Esophagus mucosa (tissue), 1 donor: ENCODE measurements at places on chromosomes 5 and 9. TPM values are rescaled to one million over a fixed set of nuclear protein-coding genes. Genes with fewer than 3 reads are reported as not detected.

CCL21 gene
- 18.5 TPM for total RNA-seq

GLE1 gene
- total RNA-seq: 22.5 TPM

WNT8A gene
- total RNA-seq: not detected

GFI1B gene
- total RNA-seq: not detected

TAS2R1 gene
- total RNA-seq: not detected

WNK2 gene
- total RNA-seq: 0.92 TPM

SPATA31D4 gene
- not detected for total RNA-seq

DDX4 gene
- total RNA-seq: not detected

XPA gene
- 6.3 TPM for total RNA-seq

- no peak for ATAC-seq
These were observed 2.0 kb downstream of the CLK4 start for GRCh38 chr5:178624631-178625546.

DNA sequence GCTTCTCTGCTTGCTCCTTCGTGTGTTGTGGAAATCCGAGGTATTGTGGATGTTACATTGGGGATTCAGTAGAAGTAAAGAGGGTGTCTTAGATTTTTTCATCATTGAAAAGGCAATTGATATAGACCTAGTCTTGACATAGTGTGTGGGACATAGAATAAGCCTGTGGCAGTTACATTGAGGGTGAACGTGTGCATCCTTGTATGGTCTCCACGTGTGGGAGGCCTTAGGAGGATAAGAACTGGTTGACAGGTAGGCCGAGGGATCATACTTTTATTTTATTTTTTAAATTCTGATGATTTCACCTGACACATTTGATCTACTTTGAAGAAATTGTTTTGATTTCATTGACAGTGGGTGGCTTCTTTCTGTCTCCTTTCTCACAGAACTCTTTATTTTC lies 17.0 kb upstream of the FAM120AOS start:
- ATAC-seq: no peak

DNA sequence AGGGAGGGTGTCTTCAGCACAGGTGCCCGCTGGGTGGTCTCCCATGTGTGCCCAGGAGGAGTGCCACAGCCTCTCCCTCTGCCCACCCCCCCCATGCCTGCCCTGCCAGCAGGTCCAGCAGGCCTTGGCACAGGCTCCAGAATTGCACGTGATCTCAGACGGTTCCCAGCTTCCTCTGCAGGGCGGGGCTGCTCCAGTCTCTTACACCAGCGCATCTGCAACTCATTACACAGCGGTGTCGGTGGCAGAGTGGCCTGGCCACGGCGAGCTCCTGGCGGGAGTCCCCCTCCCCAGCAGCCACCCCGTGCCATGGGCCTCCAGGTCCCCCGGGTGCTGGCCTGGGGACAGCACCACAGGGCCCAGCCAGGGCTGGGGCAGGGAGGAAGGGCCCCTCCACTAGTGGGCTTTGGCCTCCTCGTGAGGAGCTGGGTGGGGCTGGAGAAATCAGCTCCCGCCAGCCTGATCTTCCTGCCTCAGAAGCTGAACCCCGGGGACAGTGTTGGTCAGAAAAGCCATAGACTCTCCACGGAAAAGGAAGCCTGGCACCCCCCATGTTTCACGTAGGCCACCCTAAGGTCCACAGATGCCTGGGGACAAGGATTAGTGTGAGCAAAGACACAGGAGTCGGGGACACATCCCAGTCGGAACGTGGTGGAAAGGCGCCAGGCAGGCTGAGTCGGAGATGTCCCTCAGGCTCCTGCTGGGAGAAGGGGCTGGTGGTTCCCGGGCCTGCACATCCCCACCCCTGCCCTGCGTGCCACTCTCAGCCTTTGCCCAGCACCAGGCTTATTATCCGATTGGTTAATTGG lies 40.2 kb downstream of the RXRA start:
- peak; percentile 65 for ATAC-seq

GRCh38 chr9:124357721-124358361 lies 57.4 kb downstream of the PSMB7 start:
- no peak for ATAC-seq

DNA sequence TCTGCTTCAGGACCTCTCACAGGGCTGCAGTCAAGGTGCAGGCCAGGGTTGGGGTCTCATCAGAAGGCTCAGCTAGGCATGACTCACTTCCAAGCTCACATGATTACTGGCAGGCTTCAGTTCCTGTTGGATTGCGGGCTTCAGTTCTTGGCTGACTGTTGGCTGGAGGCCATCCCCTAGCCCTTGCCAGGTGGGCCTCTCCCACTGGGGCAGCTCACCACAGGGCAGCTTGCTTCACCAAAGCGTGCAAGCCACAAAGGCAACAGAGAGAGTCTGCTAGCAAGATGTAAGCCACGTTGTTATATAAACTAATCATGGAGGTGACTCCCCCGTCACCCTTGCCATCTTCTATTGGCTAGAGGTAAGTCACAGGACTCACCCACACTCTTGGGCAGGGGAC lies 14.4 kb downstream of the CPLX2 start:
- ATAC-seq: no peak

GRCh38 chr5:51977014-51977413 lies 593.8 kb downstream of the ISL1 start:
- ATAC-seq: no peak

- no peak for ATAC-seq
These were observed 30.5 kb upstream of the MED10 start for GRCh38 chr5:6408627-6409446.

- no peak for ATAC-seq
These were observed 87.5 kb upstream of the ERCC6L2 start for GRCh38 chr9:95788021-95788420.

- no peak for ATAC-seq
These were observed 126.0 kb upstream of the IL12B start for GRCh38 chr5:159456261-159456660.

- ATAC-seq: peak; percentile 67
These were observed 43.4 kb upstream of the NR4A3 start for GRCh38 chr9:99778308-99778707.

GRCh38 chr5:10747678-10748622 lies 13.1 kb downstream of the DAP start:
- no peak for ATAC-seq

DNA sequence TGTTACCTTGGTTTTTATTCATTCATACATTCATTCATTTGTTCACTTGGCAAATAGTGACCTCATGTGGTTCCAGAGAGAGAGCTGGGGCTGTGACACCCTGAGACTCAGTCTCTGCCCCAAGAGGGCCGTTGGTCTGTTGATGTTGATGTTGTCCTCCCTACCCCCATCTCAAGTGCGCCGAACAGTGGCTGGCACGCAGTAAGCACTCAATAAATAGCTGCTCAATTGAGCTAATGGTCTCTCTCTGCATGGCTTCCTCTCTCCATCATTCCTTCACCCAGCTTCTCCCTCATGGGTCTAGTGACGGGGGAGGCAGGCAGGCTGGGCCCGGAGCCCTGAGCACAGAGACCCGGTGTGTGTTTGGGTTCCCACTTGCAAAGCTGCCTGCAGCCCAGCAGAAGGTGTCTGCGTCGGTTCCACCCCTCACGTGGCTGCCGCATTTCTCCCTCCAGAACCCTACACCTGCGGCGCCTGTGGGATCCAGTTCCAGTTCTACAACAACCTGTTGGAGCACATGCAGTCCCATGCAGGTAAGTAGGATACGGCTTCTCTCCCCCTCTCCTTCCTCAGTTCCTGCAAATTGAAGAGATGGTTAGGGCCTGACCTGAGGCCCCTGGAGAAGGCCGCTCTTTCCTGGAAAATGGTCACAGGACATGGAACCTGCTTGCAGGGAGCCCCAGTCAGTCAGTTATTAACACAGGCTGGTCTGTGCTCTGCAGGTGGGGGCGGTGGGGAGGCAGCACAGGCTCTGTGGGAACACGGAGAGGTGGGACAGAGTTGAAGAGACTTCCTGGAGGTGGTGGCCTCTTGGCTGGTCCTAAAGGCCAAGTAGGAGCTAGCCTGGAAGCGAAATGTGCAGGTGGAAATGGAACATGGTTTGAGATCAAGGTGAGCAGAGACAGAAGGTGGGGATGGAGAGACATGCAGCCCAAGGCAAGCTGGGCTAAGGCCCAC lies 42.0 kb downstream of the AMBP start:
- ATAC-seq: no peak

DNA sequence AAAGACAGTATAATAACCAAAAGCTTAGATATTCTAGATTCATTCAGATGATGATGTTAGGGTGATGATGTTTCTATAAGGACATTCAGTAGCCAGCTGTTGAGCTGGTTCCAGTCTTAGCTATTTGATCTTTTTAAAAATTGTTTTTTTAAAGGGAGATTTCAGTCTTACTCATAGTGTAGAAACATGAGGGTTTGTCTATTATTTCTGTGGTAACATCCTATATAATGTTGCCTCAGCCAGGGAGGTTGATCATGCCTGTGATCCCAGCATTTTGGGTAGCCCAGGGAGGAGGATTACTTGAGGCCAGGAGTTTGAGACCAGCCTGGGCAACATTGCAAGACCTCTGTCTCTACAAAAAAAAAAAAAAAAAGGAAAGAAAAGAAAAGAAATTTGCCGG lies 167.8 kb downstream of the DOCK2 start:
- no peak for ATAC-seq

DNA sequence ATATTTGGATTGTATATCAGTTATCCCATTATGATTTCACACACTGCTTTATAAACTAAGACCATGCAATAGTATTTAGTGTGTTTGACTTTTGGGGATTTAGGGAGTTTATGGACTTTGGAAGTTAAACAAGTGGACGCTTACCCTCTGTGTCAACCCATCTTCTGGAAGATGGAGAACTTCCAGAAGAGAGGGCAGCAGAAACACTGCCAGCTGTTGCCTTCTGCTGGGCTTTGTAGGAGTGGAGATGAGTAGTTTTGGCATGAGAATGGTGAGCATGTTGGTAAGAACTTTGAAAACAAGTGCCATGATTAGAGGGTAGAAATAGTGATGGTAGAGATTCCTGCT lies 2.2 kb downstream of the DNAJC25 start:
- no peak for ATAC-seq

DNA sequence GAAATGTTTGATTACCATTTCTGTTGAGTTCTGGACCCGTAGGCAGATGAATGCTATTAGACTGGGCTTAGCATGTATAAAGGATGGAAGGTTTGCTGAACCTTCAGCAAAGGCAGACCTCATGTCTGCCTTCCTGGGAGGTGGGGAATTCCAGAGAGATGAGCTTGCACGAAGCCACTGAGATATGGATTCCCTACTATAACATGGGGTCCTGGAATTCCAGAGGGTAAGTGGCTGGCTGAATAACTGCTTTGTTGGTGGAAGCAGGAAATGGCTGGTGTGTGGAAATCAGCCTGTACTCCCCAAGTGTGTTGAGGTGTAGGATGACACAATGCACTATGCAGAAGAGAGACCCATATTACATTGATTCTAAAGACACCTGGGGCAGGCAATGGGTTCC lies 526.4 kb downstream of the CTNND2 start:
- no peak for ATAC-seq

DNA sequence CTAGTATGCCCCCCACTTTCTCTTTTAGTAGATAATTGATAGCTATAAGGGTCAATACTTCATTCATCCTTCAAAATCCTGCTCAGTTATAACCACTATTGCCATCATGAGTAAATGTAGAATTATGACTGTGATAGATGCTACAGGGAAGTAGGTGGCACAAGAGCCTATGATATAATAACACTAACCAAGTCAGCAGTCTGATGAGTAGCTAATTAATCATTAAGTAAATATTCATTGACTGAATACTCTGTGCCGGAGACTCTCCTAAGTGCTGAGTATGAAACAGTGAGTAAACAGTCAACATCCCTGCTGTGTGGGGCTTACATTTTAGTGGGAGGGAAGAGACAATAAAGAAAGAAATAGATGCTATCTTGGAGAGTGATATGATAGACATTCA lies 430.3 kb upstream of the ZNF462 start:
- peak; percentile 68 for ATAC-seq

DNA sequence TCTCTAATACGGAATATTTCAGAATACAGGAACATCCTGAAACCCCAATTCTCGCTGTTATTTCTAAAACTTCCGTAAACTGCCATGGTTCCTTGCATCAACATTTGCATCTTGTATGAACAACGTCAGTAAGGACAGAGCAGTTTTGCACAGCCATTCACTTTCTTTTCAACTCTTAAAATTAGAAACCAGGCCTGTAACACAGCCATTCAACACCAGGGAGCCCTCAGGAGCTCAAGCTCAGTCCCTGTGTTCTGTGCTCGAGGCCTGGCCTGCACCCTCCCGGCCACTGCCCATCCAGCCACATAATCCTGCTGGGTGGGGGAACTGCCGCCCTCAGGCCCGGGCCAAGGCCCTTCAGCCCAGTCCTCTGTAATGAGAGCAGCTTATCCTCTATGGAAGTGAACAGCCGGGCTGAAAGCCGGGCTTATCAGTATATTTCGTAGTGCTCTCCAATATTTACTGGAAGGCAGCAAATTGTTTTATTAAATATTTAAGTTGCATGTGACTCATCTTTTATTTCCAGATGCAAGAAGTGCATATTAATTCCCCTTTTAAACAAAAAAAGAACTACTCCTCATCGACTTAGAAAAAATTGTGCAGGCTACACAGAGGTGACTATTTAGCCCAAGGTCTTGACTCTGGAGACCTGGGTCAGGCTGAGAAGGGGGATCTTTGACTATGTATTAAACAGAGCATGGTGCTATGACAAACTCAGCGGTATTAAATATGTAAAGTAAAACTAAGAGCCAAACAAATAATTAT lies 33.2 kb upstream of the SLC6A3 start:
- ATAC-seq: no peak

GRCh38 chr5:137245438-137245837 lies 253.7 kb downstream of the SPOCK1 start:
- ATAC-seq: no peak

DNA sequence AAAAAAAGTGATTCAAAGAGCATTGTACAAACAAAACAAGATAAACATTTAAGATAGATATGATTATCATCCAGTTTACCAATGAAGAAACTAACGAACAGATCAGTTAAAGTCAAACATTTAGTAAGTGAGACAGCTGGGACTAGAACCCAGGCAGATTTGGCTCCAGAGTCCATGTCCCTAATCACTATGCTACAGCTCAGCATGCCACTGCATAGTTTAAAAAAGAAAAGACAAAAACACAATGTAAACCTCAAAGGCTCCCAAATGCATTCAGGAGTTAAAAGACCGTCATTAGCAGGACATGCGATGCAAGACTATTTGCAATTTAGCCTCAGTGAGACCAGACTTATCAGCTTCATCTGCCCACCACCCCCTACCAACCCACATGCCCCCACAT lies 36.8 kb downstream of the DENND1A start:
- ATAC-seq: no peak

DNA sequence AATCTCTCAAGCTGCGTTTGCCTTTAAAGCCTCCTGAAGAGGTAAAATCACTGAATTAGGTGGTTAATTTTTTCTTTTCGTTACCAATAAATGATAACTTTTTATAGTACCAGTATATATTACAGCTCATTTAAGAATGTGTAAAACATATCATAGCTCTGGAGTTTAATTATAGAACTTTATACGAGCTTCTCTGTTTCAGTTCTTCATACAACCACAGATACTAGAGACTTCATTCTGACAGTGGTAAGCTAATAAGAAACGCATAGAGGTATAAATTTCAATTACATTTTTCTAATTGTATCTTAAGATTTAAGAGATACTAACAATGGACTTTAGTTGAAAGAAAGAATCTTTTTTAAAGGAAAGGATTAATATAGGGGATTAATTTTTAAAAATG lies 73.9 kb downstream of the PBX3 start:
- no peak for ATAC-seq
